ENCODE measurements at places on chromosomes 1 and 21.

- DNase-seq, result no peak
Observed at GRCh38 chr1:116711263-116711840, 42.9 kb upstream of the CD2 start.

DNA sequence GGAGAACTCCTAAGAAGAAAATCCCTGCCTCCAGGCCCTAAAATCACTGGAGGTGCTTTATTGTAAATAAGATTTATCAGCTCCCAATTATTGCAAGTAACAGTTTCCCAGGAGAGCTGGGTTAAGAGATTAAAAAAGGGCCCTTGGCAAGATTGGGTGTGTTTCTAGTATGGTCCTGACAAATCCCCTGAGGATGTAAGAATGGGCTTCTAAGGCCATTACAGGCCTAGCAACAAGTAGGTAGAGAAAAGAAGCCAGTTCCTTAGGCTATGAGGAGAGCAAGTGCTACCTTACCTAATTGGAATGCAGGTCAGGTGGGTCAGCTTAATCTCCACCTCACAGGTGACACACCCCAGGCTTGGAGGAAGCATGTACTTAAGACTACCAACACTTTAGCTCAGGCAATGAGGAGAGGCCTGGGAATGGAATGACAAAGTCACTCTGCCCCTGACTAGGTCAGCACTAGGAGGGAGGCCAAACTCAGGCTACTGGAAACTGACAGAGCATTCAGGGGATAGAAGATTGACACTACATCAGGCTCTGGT, 6.8 kb upstream of the OTUD7B start:
- no peak for DNase-seq

- DNase-seq, result no peak
Observed at GRCh38 chr21:44763451-44764318, 37.9 kb downstream of the UBE2G2 start.

GRCh38 chr1:27499142-27499541, 9.2 kb upstream of the WASF2 start:
- DNase-seq, result no peak

- no peak for DNase-seq
Observed at GRCh38 chr1:116372191-116372590, 853 bp upstream of the ATP1A1 start.

DNA sequence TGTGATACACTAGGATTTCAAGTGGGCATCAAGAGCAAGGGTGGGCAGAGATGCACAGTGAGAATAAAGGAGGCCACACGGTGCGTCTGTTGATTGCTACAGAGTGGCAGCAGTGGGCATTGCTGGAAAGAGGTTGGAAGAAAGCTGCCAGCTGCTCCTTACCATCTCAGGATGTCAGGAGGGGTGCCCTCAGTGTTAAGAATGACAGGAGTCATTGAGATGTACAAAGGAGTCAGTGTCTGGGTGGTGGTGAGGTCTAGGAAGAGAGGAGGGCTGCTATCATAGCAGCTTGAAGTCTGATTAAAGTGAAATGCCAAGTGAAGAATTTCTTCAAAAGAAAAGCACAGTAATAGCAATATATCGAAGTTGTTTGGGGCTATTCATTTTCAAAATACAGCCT, 992.7 kb downstream of the TTLL7 start:
- no peak for DNase-seq

GRCh38 chr1:153339802-153340201, 8.8 kb downstream of the PGLYRP4 start:
- DNase-seq, result no peak

GRCh38 chr1:156128654-156129597, 14.4 kb downstream of the LMNA start:
- DNase-seq, result no peak

DNA sequence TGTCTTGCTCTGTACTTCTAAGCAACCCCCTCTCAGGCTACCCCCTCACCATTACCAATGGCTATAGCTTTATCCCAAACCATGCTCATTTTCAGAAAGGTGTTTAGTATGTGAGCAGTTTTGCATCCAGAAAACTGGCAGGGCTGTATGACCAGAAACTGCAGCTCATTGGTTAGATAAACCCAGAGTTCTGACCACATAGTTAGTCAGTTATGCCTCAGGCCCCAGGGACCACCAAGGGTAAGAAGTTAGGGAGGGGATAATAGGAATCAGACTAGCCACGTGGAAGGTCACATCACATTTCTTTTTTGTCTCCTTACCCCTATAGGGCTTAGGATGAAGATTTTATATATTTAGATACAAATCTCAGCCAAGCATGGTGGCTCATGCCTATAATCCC, 1.2 kb downstream of the ITGA10 start:
- DNase-seq, result no peak

- no peak for DNase-seq
Observed at GRCh38 chr1:228767636-228768354, 32.5 kb downstream of the RHOU start.

GRCh38 chr1:3598522-3599285, 12.6 kb downstream of the MEGF6 start:
- DNase-seq, result no peak

DNA sequence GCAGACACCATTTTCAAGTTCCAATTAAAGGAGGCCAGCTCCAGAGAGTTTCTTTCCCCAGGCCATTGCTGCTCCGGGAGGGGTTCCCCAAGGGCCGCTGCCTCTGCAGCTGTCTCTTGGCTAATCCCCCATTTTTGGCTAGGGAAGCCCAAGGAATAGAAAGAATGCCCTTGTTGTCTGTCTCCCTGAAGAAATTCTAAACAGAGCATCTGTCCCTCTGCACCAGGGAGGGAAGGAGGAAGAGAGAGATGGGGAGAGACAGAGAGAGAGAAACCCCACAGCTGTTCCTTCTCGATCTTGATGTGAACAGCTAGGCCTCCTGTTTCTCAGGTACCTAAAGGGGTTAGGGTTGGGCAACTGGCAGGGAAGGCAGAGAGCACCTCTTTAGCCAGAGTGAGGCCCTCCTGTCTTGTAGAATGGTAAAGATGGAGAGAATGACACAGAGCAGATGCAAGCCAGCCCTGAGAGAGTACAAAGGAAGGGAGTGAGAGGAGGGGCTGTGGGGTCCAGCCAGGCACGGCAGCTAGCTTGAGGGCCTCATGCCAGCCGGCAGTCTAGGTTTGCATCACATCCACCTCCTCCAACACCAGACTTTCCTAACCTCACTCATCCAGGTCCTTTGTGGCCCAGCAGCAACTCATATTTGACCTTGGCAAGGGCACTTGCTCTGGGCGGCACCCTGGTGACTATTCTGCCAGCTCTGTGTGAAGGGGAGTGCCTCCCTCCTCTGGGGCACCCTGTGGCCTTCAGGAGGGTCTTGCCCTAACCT, 13.1 kb downstream of the OPTC start:
- DNase-seq, result no peak

- no peak for DNase-seq
Observed at GRCh38 chr21:15367061-15367626, 302.3 kb upstream of the NRIP1 start.

- DNase-seq, result no peak
Observed at GRCh38 chr1:59693406-59693805, 121.3 kb upstream of the HOOK1 start.

DNA sequence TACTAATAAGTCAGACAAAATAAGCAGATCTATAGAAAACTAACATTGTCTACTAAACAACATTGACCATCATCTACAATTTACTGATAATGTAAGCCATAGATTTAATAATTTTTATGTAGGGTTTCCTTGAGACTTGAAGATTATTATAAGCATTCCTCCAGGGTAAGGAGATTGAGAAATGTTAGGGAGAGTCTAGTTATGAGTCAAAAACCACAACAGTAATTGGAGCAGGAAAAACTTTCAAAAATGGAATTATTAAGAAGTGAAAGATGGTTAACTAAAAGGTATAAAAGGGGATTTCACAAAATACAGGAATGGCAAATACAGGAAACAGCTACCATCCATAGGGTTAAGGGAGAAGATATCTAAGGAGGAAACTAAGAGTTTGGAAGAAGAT, 12.4 kb upstream of the UHMK1 start:
- no peak for DNase-seq

- DNase-seq, result no peak
Observed at GRCh38 chr1:221344693-221345092, 397.2 kb downstream of the DUSP10 start.
